CD14-positive monocyte (primary cell): ENCODE measurements at places on chromosomes 2 and 18. TPM values are rescaled to one million over a fixed set of nuclear protein-coding genes. Genes with fewer than 3 reads are reported as not detected.

DNA sequence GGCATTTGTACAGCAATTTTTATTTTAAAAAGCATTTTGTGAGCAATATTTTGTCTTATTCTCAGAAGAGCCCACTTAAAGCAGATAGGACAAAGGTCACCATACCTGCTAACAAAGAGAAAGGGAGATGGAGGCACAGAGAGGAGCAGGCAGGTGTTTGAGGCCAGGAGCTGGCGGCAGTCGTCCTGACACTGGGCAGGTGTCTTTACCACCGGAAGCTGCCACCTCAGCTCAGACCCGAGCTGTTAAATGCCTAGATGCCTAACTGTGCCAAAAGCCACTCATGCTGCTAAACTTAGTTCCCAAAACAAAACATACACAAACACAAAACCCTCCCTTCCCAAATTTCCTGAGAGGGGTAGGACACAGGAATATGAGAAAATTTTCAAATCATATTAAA is 120.9 kb downstream of the CNTNAP5 start:
- no peak for DNase-seq

DNA sequence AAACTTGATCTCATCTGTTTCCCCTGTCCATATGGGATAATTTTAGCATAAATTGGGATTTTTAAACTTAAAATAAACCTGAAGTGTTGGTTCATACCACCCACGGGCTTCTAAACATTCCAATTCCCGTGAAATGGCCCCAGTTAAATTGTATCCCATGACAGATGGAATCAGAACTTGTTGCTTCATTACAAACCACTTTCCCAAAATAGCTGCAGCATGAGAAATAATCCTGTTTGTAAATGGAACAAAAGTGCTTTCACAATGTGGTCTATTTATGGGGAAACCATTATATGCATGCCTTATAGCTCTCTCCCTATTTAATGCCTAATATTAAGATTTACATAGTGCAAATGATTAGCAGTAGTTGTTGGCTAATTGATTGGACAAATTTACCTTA is 15.9 kb downstream of the SCG2 start:
- DNase-seq, result no peak

DNA sequence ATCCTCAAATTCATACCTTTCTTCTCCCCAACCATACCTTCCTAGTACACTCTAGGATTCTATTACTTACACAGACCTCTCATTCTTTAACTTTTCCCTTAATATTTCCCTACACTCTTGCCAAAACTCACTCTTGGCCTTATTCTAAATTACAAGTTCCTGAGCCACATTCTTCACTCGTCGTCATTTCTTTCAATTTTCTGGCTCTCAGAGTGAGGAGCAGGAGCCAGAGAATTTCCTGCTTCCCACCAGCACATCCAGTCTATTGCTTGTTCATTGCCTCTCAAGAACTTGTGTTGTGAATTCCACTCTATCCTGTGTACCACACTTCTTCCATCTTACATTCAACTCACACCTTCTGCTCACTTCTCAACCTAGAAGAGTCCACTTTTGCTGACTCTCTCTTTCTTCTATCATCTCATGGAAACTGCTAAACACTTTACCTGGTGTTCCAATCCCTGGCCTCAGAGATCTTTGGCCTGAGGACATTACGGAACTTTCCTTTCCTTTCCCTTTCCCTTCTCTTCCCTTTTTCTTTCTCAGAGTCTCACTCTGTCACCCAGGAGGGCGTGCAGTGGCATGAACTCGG is 171.6 kb downstream of the PLCL1 start:
- no peak for DNase-seq

DNA sequence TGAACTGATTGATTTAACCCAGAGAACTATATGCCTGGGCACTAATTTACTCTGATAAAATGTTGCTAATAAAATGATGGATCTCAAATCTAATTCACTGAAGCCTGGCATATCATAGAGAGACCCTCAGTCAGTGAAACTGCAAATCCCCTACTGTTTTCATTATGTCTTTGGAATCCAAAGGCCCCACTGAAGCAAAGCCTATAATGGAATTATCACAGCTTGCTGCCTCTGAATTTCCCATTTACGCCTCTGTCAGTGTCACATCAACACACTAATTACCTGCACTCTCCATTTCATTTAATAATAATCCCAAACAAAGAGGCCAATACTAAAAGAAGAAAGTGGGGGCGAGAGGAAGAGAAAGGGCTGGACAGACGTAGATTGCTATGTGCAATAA is 470.9 kb downstream of the MBD2 start:
- no peak for DNase-seq

DNA sequence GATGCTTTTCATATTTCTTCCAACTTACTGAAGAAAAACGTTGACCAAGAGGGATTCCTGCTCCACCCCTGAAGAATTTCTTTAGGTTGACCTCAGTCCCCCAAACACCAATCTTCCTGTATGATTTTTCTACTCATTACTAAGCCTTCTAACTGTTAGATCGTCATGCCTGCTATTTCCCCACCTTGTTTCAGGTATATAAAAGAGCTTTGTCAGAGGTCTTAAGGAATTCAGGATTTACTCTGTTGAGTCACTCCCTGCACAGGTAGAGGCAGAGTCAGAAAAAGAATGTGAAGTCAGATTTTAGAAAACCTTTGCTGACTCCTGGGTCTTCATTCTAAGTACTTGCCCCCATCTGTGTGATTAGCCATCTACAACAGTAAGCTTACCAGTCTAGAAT is 83.8 kb upstream of the NOSTRIN start:
- no peak for DNase-seq

DNA sequence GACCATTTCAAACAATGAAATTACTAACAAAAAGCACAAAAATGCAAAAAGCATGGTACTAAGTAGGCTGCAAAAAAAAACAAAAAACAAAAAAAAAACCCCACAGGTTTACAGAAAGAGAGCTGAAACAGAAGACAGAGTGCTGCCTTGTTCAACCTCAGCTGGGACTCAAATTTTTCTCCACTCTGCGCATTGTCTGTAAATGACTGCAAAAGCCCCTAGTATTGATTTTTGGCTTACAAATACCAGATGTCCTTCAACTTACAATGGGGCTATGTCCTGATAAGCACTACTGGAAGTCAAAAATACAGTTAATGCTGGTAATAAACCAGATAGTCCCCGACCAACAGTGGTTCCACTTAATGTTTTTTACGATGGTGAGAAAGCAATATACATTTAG is 42.2 kb downstream of the UBE2E3 start:
- DNase-seq, result no peak

DNA sequence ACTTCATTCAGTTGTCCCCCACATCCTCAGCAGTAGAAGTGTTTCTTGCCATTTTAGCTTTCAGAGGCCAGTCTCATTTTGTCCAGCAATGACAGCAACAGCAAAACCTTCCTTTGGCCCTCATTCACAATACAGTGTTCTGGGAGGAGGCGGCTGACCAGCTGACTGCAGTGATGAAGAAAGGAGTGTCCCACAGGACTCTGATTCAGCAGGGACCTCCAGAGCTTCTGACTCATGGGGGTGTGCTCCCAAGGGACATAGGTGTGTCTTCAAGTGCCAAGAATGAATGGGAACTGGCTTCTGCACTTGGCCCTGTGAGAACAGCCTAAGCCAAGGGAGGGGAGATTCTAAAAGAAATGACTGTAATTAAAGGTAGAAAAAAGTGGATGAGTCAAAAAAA is 147.0 kb upstream of the PELI1 start:
- no peak for DNase-seq

SLC5A7 gene
- polyA plus RNA-seq, result not detected

CRYGD gene
- polyA plus RNA-seq, result not detected in 2 replicates

GKN2 gene
- polyA plus RNA-seq, result not detected in 2 replicates

FHL2 gene
- 0.03 TPM for polyA plus RNA-seq
